ENCODE measurements at places on chromosomes 1 and 21.
A peak's percentile ranks its signal among the peaks of the same experiment; 100 is the strongest.

GRCh38 chr21:40846587-40847411, at the start of gene DSCAM:
DSCAM (minus strand) TSS chr21:40847158; CDS start chr21:40846661, 497 bp downstream.
- H3K4me3 ChIP-seq, result peak within 1 kb of the TSS; percentile 41
- DNase-seq, result peak; percentile 78
- peaks cover 7% of the 10 kb centered on the region for H3K27me3 ChIP-seq

GRCh38 chr1:47765742-47766485, 231.3 kb downstream of the TRABD2B start:
- peaks cover 3% of the 10 kb centered on the region for H3K4me1 ChIP-seq
- DNase-seq, result no peak
- no peaks in the 10 kb centered on the region for H3K36me3 ChIP-seq

- no peaks in the 10 kb centered on the region for H3K27me3 ChIP-seq
- no peaks in the 10 kb centered on the region for H3K36me3 ChIP-seq
- peaks cover 44% of the 10 kb centered on the region for H3K4me1 ChIP-seq
These were observed at the start of gene RNF207 for GRCh38 chr1:6205849-6206519. RNF207 (plus strand) TSS chr1:6206119; CDS start chr1:6206536, 417 bp downstream.

GRCh38 chr1:220380885-220381284, 108.6 kb upstream of the RAB3GAP2 start:
- H3K4me1 ChIP-seq, result no peaks in the 10 kb centered on the region
- no peaks in the 10 kb centered on the region for H3K27me3 ChIP-seq
- no peaks in the 10 kb centered on the region for H3K36me3 ChIP-seq
- no peak overlapping the region for H3K27ac ChIP-seq
- no peak overlapping the region for H3K4me3 ChIP-seq

GRCh38 chr1:100810360-100810759, 84.3 kb downstream of the EXTL2 start:
- H3K27ac ChIP-seq, result no peak overlapping the region
- no peaks in the 10 kb centered on the region for H3K27me3 ChIP-seq
- H3K36me3 ChIP-seq, result no peaks in the 10 kb centered on the region
- no peak for DNase-seq

DNA sequence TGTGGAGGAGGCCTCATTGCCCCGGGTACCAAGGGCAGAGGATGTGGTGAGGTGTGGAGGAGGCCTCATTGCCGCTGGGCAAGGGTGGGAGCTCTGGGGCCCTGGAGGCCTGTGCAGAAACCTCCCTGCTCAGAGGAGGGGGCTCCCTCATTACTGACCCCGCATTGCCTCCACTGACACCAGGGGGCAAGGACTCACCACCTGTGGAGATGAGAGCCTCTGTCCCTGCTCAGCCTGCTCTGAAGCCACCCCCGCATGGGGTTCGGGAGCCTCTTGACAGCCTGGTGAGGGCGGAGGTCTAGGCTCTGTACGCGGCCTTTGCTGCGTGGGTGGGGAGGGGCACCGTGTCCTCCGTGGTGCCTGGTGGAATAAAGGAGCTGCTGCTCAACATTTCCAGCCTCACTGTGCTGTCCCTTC, 95.0 kb upstream of the COL6A1 start:
- no peaks in the 10 kb centered on the region for H3K27me3 ChIP-seq
- no peak overlapping the region for H3K4me3 ChIP-seq
- H3K27ac ChIP-seq, result no peak overlapping the region
- H3K4me1 ChIP-seq, result peaks cover 3% of the 10 kb centered on the region
- no peaks in the 10 kb centered on the region for H3K36me3 ChIP-seq

GRCh38 chr1:203041351-203041932, 15.2 kb downstream of the PPFIA4 start:
- no peaks in the 10 kb centered on the region for H3K4me1 ChIP-seq
- no peak overlapping the region for H3K4me3 ChIP-seq
- no peaks in the 10 kb centered on the region for H3K27me3 ChIP-seq
- H3K27ac ChIP-seq, result no peak overlapping the region
- no peak for DNase-seq
- no peaks in the 10 kb centered on the region for H3K36me3 ChIP-seq

GRCh38 chr1:119081267-119081666, 59.2 kb downstream of the WARS2 start:
- no peaks in the 10 kb centered on the region for H3K27me3 ChIP-seq
- H3K4me1 ChIP-seq, result no peaks in the 10 kb centered on the region
- no peak overlapping the region for H3K27ac ChIP-seq
- H3K36me3 ChIP-seq, result no peaks in the 10 kb centered on the region
- DNase-seq, result no peak

DNA sequence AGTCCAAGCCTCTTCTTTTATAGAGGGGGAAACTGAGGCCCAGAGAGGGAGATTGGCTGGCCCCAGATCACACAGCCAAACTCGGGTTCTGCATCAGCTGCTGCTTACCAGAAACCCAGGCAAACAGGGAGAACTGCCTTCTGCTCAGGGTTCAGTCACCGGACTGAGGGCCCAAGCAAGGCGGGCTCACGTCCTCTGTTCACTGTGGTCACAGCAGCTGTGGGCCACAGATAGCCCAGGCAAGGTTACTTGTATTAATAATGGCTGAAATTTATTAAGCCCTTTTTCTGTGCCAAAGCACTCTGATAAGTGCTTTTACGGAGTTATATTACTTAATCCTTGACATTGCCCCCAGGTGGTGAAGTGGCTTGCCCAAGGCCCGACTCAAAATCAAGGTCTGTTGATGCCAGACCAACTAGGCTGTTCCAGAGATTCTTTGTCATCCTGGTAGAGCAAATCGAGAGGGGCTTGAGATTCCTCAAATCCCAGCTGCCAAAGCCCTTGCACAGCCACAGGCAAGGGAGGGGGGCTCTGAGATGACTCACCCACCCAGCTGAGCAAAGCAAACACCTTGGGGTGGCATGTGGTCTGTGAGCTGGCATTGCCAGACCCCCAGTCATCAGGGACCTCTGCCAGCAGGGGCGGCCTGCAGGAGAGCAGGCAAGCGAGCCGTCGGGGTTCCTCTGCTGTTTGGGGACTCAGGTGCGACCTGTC, 36.5 kb downstream of the EPHB2 start:
- H3K36me3 ChIP-seq, result no peaks in the 10 kb centered on the region
- H3K4me1 ChIP-seq, result peaks cover 31% of the 10 kb centered on the region
- H3K27me3 ChIP-seq, result no peaks in the 10 kb centered on the region
- DNase-seq, result no peak

GRCh38 chr1:23368562-23369334, 888 bp downstream of the ZNF436 start:
- peaks cover 46% of the 10 kb centered on the region for H3K4me1 ChIP-seq
- peak overlapping the region; percentile 76 for H3K4me3 ChIP-seq
- DNase-seq, result peak; percentile 97
- no peaks in the 10 kb centered on the region for H3K27me3 ChIP-seq
- peak overlapping the region; percentile 97 for H3K27ac ChIP-seq

GRCh38 chr21:20424943-20425342, 573.3 kb upstream of the NCAM2 start:
- no peaks in the 10 kb centered on the region for H3K36me3 ChIP-seq
- H3K27me3 ChIP-seq, result no peaks in the 10 kb centered on the region
- no peak overlapping the region for H3K27ac ChIP-seq
- no peak overlapping the region for H3K4me3 ChIP-seq

DNA sequence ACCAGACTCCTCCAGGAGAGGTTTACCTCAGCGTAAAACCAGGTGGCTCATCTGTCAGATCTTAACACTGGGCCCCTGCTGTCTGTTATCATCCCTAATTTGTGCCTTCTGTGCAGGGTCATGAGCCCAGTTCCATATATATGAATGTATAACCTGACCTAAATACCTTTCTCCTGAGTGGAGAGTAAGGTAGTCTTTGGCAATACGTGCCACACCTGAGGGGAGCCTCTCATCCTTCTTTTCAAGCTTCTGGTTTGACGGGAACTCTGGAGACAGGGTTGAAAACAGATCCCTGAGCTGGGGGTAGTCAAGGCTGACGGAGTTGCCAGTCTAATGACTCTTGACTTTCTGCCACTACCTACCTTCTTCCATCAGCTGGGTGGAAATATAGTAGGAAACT, 4.1 kb downstream of the SFT2D2 start:
- no peaks in the 10 kb centered on the region for H3K27me3 ChIP-seq
- no peak overlapping the region for H3K4me3 ChIP-seq
- peaks cover 5% of the 10 kb centered on the region for H3K36me3 ChIP-seq
- no peak overlapping the region for H3K27ac ChIP-seq
- no peak for DNase-seq

- no peak overlapping the region for H3K4me3 ChIP-seq
- peaks cover 11% of the 10 kb centered on the region for H3K36me3 ChIP-seq
- DNase-seq, result no peak
- peaks cover 32% of the 10 kb centered on the region for H3K4me1 ChIP-seq
- H3K27me3 ChIP-seq, result no peaks in the 10 kb centered on the region
These were observed 21.6 kb downstream of the LDLRAP1 start for GRCh38 chr1:25564777-25565574.

DNA sequence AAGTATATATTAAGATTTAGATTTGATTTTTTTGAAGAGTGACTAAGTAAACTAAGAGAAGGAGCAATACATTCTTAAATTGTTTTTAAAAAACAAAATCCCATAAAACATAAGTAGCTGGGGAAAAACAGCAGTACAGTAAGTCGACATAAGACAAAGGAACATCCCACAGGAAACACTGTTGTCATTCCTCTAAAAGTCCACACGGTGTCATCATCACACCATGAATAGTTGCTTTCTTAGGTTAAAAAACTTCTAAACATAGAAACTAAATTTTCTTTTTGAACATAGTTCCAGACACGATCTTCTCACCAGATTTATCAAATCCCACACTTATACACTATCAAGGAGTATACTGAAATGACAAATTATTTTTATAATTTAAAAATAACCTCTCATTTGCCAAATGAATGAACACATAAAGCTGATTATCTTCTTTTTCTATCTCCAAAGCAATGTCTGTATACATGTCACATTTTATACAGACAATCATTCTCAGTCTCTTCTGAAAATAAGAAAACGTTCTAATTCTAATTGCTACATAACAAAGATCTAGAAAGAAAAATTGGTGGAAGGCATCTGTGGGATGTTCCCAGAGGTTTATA, 15.8 kb downstream of the ODF2L start:
- no peaks in the 10 kb centered on the region for H3K27me3 ChIP-seq
- peaks cover 19% of the 10 kb centered on the region for H3K4me1 ChIP-seq
- H3K27ac ChIP-seq, result no peak overlapping the region
- no peaks in the 10 kb centered on the region for H3K36me3 ChIP-seq
- H3K4me3 ChIP-seq, result no peak overlapping the region

DNA sequence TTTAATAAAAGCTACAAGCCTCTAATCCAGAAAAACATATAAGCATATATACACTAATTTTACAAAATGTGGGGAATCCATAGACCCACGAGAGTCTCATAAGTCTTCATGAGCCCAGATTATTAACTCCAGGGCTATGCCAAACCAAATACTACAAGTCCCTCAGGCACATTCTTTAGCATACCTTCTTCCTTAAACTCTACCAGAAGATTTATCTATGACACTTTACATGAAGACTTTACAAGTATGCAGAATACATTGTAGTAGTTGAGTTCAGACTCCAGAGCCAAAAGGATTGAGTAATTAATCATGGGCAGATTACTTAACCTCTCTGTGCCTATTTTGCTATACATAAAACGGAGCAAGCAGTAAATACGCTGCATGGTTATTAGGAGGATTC, 793.7 kb upstream of the ADGRL2 start:
- no peaks in the 10 kb centered on the region for H3K4me1 ChIP-seq
- no peaks in the 10 kb centered on the region for H3K36me3 ChIP-seq
- H3K27ac ChIP-seq, result no peak overlapping the region
- no peak overlapping the region for H3K4me3 ChIP-seq

GRCh38 chr1:204684206-204684570, 1.4 kb downstream of the LRRN2 start:
- H3K4me3 ChIP-seq, result peak overlapping the region; percentile 45
- H3K27me3 ChIP-seq, result no peaks in the 10 kb centered on the region
- H3K27ac ChIP-seq, result no peak overlapping the region
- no peaks in the 10 kb centered on the region for H3K36me3 ChIP-seq

All from upper lobe of left lung (tissue), 6 donors.